ENCODE measurements at places on chromosomes 16 and 17.

- DNase-seq: peak; percentile 77
Observed at GRCh38 chr16:1300664-1301476, 8.6 kb upstream of the UBE2I start.

DNA sequence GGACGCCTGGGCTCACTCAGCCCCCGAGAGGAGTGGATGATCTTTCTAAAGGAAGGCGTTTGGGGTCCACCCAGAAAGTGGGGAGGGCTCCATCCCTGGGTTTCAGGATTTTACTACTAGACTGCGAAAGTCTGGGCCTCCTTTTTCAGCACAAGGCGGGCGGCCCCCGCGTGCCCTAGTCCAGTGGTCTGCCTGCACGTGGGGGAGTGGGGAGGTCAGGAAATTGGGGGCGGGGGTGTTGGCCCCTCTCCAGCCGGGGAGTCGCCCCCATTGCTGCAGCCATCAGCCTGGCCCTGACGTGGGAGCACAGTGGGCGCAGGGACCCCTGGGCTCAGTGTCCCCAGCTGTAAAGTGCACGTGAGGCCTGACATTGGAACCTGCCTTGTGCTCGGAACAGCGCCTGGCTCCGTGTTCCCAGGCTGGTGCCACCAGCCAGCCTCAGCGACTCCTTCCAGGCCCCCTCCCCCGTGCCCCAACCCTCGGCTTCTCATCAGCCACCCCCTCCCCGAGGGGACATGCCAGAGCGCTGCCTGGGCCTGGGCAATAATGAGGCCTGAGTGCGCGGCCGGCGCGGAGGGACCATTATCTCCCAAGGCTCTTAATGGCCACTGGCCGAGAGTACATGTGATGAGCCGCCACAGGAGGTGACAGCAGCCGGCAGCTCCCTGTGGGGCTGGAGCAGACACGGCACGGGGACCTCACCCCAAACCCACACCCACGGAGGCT is 2.4 kb upstream of the C1QTNF8 start:
- DNase-seq: no peak

- DNase-seq: no peak
Observed at GRCh38 chr17:15966879-15967248, 21.9 kb downstream of the ADORA2B start.

DNA sequence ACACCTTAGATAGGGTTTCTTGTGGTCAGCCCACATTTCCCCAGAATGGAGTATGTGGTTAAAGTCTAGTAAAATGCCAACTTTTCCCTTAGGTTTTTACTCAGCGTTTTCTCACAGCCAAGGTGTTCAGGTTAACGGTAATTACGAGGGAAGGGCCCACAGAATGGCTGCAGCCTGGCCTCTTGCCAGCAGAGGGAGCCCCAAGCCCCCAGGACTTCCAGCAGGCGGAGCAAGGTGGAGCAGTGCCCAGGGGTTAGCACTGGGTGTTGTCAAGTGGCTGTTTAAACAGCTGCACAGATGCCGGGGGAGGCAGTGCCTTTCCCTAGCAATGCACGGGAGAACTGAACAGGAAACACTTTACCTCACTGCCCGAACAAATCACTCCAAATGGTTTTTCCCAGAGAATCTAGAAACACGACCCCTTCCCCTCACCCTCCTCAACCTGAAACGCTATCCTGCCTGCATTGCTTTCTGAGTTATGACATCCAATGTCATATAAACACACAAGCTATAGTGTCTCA is 6.6 kb downstream of the PHB1 start:
- peak; percentile 85 for DNase-seq

DNA sequence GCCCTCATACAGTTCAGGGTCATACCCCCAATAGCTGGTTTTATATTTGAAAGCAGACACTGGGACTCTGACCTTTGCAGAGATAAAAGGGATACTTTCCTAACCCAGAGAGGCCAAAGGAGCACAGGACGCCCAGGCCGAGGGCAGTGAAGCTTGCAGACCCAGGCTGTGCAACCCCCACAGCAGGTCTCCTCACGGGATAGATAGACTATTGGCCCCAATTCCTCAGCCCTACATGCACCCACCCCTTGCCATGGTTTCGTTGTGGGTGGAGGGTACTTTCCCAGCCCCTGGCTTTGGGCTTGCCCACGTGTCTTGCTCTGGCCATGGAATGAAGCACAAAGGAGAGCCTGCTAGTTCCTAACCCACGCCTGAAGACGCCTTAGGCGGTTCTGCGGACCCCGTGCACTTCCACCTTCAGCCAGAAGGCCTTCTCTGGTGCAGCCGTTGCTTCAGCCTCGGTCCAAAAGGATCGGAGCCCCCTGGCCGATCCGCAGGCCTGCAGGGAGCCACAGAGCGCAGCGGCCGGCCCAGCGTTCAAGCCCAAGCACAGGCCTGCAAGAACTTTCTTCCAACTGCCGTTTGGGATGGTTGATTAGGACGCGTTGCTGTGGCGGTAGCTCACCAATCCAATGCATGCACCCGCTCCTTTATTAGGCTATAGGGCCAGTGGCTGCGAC is 9.8 kb upstream of the BRCA1 start:
- DNase-seq: no peak

DNA sequence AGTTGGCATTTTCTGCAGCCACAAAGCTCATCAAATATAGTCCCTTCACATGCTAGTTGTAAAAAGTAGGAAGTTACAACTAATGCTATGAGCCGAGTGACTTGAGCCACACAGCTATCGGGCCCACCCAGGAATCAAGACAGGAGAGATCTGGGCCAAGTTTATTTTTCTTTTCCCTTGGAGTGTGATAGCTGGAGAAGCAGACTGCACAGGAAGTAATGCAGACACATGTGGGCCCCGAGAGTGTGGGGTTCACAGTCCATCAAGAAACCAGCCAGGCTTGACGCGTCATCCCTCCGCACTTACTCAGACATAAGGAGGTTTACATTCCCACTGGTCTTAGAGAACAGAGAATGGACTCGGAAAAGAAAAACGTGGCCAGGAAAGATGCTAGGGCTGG is 403.1 kb upstream of the CDH11 start:
- DNase-seq: no peak

DNA sequence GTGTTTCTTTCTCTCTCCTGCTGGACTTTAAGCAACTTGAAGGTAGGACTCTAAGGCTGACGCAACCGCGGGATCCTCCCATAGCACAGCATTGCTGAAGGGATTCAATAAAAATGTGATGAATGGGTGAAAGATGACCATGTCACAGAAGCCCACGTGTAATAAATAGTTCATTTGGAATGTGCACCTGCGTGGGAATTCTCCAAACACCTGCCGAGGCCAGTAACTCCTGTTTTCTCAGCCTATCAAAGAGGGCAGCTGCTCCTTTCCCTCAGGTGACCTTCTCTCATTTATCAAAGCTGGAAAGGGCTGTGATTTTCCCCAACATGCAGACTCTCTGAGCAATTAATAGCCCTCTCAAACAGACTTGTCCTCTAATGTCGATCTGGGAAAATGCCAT is 235.7 kb downstream of the STX8 start:
- no peak for DNase-seq

- no peak for DNase-seq
Observed at GRCh38 chr17:21082001-21082436, 39.2 kb upstream of the USP22 start.

DNA sequence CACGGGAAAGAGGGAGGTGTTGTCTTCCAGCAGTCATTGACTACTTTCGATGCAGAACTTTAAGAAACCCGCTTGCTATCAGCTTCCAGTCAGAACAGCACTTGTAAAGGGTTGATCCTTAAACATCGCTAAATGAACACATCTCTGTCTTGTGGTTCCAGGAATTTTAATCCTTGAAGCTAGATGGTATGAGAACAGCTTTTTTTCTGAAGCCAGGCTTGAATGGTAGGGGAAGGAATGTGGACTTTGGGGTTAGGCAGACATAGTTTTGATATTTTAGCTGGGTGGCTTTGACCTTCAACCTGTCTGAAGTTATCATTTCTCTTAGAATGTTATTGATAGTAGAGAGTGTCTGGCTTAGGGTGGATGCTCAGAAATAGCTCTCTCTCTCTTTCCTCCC is 81.1 kb downstream of the RGS9 start:
- DNase-seq: no peak

DNA sequence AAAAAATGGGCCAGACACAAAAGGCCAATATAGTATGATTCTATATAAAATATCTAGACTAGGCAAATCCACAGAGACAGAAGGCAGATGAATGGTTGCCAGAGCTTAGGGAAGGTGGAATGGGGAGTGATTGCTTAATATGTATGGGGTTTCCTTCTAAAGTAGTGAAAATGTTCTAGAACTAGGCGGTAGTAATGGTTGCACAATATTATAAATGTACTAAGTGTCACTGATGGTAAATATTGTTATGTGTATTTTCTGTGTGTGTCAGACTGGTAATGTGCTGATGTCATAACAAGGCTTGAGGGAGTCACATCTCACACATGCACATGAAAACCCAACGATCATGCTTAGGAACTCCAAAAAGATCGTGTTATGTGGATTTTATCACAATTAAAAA is 106.9 kb upstream of the SIAH1 start:
- DNase-seq: no peak

DNA sequence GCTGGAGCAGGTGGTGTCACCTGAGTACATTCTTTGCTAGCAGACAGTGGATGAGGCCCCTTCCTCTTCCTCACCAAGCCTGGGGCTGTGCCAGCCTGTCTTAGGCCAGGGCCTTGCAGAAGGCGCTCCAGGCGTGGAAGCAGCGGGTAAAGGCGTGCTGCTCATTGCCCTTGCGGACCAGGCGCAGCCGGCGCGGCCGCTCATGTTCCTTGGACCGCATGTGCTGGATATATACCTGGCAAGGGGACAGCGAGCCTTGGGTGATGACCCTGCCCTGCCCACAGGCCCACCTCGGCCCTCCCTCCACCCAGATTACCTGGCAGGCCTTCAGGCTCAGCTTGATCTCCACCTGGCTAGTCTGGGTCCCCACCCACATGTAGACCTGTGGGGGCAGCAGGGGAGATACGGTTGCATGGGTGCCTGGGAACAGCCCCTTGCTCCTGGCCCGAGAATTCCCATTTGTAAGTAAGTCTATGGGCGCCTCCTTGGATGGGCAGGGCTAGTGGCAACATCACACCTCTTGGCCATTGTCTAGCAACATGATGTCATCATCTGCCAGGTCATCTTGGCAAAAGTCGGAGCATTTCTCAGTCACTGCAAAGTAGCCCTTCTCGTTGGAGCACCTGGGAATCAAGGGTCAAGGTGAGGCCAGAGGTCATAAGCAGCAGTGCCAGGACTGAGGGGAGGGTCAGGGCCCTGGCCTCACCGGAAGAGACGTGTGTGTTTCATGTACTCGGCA is 13.3 kb downstream of the FLII start:
- DNase-seq: no peak

DNA sequence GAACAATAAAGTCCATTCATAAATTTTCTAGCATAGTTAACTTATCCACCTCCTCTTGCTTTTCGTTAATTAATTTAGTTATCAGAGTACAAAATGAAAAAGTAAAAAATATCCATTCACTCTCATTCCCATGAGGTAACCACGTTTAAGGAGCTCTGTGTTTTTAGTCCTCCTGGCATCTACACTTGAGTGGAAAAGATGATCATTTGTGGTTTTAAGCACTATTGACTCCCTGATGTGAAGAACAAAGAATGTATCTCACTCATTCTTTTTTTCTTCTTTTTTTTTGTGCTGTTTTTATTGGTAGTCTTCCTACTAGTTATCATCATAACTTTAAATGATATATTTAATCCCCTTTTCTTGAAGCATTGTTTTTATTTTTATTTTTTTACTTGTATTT is 26.1 kb downstream of the QPRT start:
- DNase-seq: no peak

DNA sequence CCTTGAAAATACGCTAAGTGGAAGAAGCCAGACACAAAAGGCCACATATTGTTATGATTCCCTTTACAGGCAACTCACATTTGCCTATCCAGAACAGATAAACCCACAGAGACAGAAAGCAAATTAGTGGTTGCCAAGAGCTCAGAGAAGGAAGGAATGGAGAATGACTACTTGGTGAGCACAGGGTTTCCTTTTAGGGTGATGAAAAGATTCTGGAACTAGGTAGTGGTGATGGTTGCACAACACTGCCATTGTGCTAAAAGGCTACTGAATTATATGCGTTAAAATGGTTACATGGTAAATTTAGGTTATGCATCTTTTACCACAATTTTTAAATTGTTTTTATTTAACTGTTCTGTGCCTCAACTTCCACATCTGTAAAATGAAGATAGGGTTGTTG is 4.4 kb downstream of the COPRS start:
- DNase-seq: no peak

DNA sequence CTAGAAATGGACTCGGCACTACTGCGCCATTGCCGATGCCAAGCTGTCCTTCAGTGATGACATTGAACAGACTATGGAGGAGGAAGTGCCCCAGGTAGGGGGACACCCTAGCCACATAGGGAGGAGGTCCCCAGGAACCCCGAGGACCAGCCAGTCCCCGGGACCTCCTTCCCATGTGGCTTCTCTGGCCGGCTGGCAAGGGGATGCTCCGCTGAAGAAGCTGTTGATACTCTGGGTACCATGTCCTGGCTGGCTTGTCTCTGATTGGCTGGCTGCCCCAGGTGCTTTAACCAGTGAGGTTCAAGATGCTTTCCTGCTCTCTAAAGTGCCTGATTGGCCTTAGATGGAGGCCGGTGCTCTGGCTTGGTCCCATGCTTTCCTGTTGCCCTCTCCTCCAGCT is 103.6 kb downstream of the SDR42E1 start:
- DNase-seq: no peak

GRCh38 chr16:64950262-64950661 is 171.6 kb downstream of the CDH11 start:
- DNase-seq: no peak

DNA sequence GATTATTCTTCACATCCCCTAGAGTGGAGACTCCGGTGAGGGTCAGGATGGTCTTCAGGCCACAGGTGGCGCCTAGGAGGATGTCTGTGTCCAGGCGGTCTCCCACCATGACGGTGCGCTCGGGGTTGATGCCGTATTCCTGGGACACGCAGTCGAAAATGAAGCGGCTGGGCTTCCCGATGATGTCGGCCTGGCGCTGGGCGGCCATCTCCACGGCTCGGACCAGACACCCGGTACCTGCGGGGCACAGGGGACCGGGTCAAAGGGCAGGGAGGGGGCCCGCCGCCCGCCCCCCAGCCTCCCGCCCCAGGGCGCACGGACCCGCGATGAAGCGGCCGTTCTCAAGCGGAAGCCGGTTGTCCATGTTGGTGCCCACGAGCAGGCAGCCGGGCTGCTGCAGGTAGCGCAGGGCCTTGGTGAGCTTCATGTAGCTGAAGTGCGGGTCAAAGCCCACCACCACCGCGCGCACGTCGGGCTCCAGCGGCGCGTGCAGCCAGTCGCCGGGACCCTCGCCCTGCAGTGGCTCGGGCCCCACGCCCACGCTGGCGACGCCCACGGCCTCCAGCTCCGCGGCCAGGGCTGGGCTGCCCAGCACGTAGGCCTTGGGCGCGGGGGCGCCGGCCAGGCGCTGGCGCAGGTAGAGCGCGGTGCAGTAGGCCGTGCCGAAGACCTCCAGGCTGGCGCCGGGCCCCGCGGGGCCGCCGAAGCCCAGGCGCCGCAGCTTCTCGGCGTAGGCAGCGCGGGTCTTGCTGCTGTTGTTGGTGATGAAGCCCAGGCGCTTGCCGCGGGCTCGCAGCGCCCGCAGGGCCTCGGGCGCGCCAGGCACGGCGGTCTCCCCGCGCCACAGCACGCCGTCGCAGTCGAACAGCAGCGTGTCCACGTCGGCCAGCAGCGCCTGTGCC is 572 bp downstream of the PGP start:
- no peak for DNase-seq

GRCh38 chr17:58694302-58694701 is 1.9 kb downstream of the RAD51C start:
- DNase-seq: no peak

- DNase-seq: no peak
Observed at GRCh38 chr16:9817586-9817985, 364.6 kb downstream of the GRIN2A start.

- no peak for DNase-seq
Observed at GRCh38 chr17:19242323-19242722, 5.2 kb downstream of the EPN2 start.
